ENCODE measurements at places on chromosomes 16 and 17. TPM values are rescaled to one million over a fixed set of nuclear protein-coding genes. Genes with fewer than 3 reads are reported as not detected.
A peak's percentile ranks its signal among the peaks of the same experiment; 100 is the strongest.

KCNJ18 gene
- not detected for total RNA-seq

DNA sequence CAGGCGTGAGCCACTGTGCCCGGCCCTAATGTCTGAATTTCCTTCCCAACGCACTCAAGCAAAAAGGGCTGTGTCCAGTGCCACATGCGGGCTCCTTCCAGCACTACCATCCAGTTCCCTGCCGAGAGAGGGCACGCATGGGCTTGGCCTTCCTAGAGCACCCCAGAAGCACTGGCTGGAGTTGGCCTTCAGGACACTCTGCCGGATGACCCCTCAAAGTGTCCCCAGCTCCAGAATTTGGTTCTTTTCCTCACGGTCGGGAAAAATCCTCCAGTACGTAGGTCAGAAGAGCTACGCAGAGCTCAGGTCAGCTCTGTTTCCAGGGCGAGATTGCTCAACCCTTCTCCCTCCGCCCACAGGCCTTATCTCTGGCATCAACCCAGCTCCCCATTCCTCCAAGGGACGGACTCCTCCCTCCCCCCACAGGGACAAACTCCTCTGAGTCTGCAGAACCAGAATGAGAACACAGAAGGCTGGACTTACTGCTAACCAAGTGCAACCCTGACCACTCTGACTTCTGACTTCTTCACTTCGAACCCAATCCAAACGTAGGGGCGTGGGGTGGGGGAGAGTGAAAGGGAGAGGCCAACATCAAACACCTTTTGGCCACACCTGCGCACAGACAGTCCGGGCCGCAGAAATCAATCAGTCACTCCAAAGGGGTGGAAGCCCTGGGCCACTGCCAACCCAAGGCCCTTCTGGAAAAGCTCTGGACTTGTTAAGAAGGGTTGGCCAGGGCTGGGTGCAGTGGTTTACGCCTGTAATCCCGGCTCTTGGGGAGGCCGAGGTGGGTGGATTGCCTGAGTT, 3.6 kb downstream of the CDC42EP4 start:
- no peak for DNase-seq

DNA sequence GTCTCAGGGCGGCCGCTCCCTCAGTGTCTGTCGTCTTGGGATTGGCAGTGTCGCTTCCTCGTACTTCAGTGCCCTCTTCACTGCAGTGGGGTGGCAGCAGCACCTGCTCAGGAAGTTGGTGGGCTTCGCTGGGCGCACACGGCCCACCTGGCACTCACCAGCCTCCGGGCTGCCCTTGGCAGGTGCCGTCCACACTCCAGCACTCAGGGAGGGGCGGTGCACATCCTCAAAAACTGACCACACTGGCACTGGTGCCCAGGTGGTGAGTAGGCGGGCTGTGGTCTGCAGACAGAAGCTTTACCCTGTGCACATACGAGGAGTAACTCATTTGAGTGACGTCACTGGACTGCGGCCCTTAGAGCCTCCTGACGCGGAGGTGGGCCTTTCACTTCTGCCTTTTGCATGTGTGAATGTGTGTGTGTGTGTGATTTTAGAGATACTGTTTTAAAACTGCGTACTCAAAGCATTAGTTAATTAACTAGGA, 94.6 kb downstream of the BANP start:
- no peak for DNase-seq

GRCh38 chr16:12903407-12904328, 2.3 kb downstream of the SHISA9 start:
- DNase-seq = no peak

- no peak for DNase-seq
Observed at GRCh38 chr17:14209215-14209614, 27.4 kb downstream of the CDRT15 start.

DNA sequence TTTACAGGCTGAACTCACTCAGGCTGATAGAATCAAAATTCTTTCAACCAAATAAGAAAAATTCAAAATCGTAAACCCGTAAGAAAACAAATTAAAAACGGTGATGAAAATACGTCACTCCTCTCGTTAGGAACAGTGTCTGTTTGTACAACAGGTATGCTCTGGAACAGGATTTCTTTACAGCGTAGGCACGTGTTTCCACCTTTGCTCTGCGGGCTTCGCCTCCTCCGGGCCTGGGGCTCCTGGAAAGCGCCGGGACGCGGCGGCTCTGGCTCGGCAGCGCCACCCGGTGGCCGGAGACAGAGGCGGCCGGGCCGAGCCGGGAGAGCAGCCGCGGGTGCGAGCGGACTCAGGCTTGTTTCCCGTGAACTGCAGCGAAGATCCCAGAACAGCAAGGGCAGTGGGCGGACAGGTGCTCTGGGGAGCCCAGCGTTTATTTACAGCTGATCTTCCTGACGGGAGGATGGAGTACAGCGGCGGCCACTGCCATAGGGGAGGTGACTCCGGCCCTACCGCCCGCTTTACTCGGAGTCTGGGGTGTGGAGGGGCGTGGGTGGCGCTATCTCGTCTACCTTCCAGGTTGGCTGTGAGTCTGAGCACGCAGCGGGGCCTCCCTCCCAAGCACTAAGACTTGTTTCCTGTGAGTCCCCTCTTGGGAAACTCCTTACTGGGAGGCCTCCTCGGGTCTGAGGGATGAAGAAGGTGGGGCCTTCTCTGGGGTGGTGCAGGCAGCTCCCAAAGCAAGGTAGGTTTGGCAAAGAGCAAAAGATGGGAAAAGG, 40.5 kb upstream of the ATP2A3 start:
- DNase-seq = peak; percentile 65

GRCh38 chr16:75354170-75354569, 79.1 kb downstream of the CFDP1 start:
- DNase-seq = no peak

DNA sequence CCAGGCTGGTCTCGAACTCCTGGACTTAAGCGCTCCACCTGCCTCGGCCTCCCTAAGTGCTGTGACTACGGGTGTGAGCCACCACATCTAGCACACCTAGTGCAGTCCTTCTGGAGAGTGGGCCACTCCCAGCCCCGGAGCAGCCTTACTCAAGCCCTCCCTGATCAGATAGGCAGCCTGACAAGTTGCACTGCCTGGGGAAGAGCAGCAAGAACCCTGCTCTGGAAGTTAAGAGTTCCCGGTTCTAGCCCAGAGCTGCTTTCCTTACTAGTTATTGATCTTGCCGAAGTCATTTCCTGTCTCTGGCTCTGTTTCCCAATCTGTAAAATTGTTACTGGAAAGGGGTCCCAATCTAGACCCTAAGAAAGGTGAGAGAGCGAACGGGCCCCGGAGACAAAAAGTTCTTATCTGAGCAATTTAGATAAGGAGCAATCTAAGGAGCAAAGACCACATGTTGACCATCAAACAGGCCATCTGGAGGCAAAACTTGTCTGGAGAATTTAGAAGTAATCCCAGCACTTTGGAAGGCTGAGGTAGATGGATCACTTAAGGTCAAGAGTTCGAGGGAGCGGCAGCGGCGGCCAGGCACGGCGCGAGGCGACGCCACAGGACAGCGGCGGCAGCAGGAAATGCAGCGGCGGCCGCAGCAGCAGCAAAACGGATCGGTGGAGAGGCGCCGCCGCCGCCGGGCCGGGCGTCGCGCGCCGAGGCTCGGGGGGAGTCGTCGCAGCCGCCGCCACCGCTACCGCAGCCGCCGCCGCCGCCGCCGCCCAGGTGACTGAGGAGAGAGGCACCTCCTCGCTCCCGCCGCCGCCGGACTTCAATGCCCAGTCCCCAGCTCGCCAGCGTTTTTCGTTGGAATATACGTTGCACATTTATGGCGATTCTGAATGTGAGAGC, 4.3 kb upstream of the NAGLU start:
- DNase-seq = peak; percentile 65

DNA sequence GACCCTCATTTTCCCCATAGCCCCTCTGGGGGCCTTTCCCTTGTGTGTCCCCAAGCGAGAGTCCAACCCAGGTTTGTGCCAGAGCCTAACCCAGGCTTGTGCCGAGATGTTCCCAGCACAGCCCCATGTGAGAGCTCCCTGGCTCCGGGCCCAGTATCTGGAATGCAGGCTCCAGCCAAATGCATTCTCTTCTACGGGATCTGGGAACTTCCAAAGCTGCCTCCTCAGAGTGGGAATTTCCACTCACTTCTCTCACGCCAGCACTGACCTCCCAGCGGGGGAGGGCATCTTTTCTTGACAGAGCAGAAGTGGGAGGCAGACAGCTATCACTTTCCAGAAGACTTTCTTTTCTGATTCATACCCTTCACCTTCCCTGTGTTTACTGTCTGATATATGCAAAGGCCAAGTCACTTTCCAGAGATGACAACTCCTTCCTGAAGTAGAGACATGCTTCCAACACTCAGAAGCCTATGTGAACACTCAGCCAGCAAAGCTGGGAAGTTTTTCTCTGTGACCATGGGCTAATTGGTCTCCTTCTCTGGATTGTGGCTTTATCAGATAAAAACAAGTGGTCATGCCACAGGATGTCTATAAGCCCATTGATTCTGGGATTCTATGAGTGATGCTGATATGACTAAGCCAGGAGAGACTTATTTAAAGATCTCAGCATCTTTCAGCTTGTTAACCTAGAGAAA, 2.5 kb upstream of the CCL2 start:
- DNase-seq = peak; percentile 95

DNA sequence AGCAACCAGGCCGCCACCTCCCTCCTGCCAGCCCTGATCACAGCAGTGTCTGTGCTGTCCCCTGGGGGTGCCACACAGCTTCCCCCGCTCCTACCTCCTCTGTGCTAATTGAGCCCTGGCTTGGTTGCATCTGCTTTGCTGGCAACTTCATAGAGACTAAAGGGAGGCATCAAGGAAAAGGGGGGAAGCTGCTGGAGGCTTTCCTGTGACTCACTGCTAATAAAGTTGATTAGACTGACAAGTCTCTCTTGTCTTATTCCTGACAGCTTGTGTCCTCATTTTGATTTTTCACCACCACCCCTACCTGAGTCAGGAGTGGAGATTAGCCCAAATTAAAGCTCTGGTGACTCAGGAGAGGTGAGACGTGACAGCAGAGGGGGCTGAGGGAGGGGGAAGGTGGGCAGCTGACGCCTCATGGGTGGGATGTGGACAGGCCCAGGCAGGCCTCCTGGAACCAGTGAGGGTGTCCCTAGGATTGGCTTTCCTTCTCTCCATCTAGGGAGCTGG, 310.0 kb downstream of the CBLN1 start:
- no peak for DNase-seq

SEPTIN12 gene
- total RNA-seq = not detected

GRCh38 chr17:50130559-50131305, 772 bp upstream of the SAMD14 start:
- DNase-seq = peak; percentile 32

DNA sequence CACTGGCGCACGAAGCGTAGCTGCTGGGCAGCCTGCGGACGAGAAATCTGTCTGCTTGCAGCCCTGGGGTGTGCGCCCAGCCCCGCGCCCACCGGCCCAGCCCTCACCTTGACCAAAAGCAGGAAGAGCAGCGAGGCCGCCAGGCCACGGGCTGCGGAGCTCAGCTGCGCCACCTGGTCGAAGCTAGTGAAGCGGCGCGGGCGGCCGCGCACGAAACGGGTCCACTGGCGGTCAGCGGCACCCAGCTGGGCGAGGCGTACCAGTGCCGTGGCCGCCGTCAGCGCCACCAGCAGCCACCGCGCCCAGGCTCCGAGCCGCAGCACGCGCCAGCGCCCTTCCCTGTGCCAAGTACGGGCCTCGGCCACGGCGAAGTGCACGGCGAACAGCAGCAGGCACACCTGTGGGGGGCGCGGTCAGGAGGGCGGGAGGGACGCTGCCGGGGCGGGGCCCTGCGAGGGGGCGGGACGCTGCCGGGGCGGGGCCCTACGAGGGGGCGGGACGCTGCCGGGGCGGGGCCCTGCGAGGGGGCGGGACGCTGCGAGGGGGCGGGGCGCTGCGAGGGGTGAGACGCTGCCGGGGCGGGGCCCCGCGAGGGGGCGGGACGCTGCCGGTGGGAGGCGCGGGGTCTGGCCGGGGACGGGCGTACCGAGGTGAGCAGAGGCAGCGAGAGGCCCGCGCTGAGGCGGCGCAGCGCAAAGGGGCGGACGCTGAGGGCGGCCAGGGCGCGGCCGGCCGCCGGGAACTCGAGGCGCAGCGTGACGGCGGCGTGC, 43.2 kb downstream of the TSC2 start:
- DNase-seq = peak; percentile 94
